ENCODE measurements at places on chromosomes 7 and 10.

DNA sequence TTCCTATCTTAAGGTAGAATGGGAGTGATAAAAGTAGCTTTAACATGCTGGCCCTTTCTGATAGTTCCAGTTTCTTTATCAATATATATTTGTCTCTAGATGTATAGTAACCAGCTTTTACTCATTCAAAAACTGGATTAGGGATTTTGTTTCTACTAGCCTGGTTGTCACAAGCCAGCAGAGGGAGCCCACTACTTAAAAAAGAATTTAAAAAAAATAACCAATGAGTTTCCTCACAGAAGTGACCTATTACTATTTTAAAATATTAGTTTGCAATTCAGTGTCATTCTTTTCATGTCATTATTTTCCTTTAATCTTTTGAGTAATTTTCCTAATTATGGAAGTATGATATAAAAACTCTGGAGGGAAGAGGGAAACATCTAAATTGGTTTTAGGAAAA is 142.1 kb downstream of the PHTF2 start:
- no peak for DNase-seq

DNA sequence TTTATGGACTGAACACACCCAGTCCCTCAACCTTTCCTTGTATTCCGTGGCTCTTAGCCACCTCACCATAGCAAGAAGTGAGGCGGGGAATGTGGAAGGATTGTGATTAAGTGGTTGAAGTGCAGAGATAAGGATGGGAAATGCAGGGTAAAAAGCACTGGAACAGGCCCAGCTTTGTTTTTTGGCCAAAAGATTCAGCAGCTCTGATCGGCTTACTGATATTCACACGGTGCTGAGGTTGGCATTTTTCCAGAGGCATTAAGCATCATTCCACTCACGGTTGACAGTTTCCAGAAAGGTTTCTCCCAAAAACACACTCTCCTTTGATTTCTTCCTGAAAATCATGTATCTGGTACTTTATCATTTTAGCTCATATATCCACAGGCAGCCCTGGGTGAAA is 544.2 kb downstream of the CNTNAP2 start:
- DNase-seq, result no peak

DNA sequence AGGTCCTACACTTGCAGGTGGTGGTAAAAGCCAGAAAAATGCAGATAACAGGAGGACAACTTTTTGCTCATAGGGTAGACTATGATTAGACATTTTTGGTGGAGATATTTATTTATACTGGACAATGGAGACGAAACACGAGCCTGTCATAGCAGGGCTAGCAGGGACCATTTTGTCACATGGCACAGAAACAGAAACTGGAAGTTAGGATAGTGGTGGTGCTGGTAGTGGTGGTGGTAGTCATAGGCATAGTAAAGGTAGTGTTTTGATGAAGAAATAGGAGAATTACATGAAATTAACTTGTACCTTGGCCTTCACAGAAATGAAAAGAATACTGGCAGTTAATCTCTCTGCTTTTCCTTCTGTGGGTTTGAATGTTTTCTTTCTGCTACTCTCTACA is 8.8 kb upstream of the MGAM start:
- no peak for DNase-seq

DNA sequence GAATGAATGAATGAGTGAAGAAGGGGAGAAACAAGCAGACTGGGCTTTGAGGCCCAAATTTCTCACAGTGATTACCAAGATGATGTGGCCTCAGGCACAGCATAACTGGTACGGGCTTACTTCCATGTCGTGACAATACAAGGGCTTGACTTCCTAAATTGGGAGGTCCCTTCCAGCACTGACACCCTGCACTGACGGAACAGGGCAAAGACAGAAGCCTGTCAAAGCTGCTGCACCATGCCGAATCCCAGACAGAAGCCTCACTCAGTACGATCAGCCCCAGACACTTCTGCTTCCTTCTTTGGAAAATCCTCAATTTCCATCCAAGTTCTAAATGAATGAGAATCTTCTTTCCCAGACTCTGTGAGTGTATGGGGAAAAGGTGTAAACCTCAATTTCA is 51.9 kb downstream of the GNA12 start:
- no peak for DNase-seq

GRCh38 chr7:73567846-73568685 is 10.3 kb downstream of the TBL2 start:
- DNase-seq, result no peak

- DNase-seq, result no peak
Observed at GRCh38 chr7:17183630-17184328, 114.7 kb upstream of the AHR start.

GRCh38 chr10:131621784-131622624 is 278.8 kb upstream of the PPP2R2D start:
- DNase-seq, result no peak

DNA sequence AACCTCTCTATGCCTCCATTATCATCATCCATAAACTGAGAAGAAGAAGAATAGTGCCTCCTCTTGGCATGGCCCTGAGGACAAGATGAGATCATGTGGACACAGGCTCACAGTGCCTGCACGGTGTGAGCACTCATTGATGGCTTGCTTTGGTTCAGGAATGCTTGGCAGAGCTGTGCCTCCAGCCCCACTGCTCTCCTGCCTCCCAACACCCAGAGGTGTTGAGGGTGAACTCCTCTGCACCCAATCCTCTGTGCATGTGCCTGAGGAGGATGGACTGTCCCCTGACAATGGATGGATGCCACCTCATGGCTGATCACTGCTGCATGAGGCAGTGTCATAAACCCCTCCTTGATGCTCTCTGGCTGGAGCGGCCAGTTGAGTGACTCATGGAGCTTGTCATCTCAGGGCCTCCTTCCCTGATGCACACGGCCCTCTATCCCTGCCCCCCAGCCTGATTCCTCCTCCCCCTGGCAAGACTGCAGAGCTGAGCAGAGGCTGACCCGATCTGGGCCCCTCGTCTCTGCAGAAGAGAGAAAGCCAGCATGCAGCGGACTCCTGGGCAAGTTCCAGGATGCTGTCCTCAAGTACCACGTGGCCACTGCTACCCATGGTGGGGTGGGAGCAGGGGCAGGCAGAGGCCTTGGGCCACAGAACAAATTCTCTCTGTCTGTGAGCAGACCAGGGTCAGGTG is 136.3 kb downstream of the KCNMA1 start:
- no peak for DNase-seq

All from activated CD8-positive, alpha-beta memory T cell treated with anti-CD3 and anti-CD28 coated beads, Interleukin-2, amount 50 U/mL, for 4 hours (primary cell).